ENCODE measurements at places on chromosomes 3 and 15. TPM values are rescaled to one million over a fixed set of nuclear protein-coding genes. Genes with fewer than 3 reads are reported as not detected.

The NLGN1 gene
- 0.05 TPM for total RNA-seq

The AMOTL2 gene
- 65.5 TPM for total RNA-seq

The CAMP gene
- not detected for total RNA-seq

The MAP3K13 gene
- 21.9 TPM for total RNA-seq

The C3orf52 gene
- 8.8 TPM for total RNA-seq

The RNU5B-1 gene
- not detected for total RNA-seq

The TRANK1 gene
- total RNA-seq, result 0.60 TPM

The TMIE gene
- total RNA-seq, result 0.14 TPM

The RBPMS2 gene
- not detected for total RNA-seq

The GOLGA6L4 gene
- 0.46 TPM for total RNA-seq

The ZDHHC23 gene
- 2.3 TPM for total RNA-seq

The CCRL2 gene
- total RNA-seq, result not detected

The BDH1 gene
- total RNA-seq, result 14.9 TPM

The MEX3B gene
- 2.0 TPM for total RNA-seq

The CCDC39 gene
- total RNA-seq, result not detected

The PRTG gene
- total RNA-seq, result not detected

The NANOGP8 gene
- not detected for total RNA-seq

The TICRR gene
- 6.3 TPM for total RNA-seq

The DNAH12 gene
- total RNA-seq, result not detected
